ENCODE measurements at places on chromosomes 5 and 9.

- no peak for DNase-seq
Observed at GRCh38 chr5:143677403-143677802, 134.6 kb upstream of the HMHB1 start.

- no peak for DNase-seq
Observed at GRCh38 chr5:142661957-142662356, 23.9 kb downstream of the FGF1 start.

- DNase-seq, result no peak
Observed at GRCh38 chr5:150278916-150279315, 10.7 kb downstream of the CAMK2A start.

GRCh38 chr5:151663617-151664293, 23.0 kb downstream of the SPARC start:
- no peak for DNase-seq

DNA sequence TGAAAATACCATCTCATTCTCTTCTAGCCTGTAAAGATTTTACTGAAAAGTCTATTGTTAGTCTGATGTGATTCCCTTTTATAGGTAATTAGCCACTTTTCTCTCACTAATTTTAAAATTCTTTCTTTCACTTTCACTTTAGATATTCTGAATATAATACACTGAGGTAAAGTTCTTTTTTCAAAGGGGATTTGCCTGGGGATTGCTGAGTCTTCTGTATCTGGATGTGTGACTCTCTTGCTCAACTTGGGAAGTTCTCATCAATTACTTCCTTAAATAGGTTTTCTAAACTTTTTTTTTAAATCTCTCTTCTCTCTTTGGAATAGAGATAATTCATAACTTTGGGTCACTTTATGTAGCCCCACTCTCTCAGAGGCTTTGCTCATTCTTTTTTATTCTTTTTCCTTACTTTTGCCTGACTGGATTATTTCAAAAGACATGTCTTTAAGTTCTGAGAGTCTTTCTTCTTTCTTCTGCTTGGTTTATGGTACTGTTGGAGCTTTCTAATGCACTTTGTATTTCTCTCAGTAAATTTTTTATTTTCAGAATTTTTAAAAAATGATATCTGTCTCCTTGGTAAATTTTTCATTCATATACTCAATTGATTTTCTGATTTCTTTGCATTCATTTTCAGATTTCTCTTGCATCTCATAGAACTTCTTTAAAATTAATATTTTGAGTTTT, 55.9 kb upstream of the IL12B start:
- DNase-seq, result no peak

GRCh38 chr5:67092535-67092934, 104.1 kb downstream of the CD180 start:
- DNase-seq, result no peak

DNA sequence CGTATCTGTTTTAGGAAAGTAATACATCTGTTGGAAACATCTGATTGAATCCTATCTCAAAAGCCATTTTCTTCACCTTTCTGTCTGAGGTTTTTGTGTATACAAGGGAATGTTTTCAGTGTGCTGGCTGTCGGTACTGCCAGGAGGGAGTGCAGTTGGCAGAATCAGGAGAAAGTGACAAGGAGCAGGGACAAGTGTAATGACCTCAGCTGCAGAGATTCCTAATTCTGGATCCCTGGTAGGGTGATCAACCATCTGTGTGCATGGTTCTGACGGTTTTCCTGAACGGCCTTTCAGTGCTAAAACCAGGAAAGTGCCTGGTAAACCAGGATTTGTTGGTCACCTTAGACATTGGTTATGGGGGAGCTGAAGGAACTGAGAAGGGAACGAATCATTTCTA, 1.6 kb upstream of the GDA start:
- no peak for DNase-seq

GRCh38 chr9:76445976-76446375, 13.0 kb upstream of the GCNT1 start:
- DNase-seq, result no peak

GRCh38 chr5:76715736-76716455, at the start of gene F2R:
TSS of gene F2R (plus strand) at chr5:76716126. CDS start at chr5:76716308, 182 bp downstream.
- no peak for DNase-seq

Data from NCI-H1105 treated with DMSO at 0.1 percent for 48 hours (cell line).